Activated CD4-positive, alpha-beta T cell treated with anti-CD3 and anti-CD28 coated beads, Interleukin-2, amount 10 ng/mL, durations not matched to agents 7 days and 5 days (primary cell): ENCODE measurements at places on chromosomes 3 and 15.
A peak's percentile ranks its signal among the peaks of the same experiment; 100 is the strongest.

DNA sequence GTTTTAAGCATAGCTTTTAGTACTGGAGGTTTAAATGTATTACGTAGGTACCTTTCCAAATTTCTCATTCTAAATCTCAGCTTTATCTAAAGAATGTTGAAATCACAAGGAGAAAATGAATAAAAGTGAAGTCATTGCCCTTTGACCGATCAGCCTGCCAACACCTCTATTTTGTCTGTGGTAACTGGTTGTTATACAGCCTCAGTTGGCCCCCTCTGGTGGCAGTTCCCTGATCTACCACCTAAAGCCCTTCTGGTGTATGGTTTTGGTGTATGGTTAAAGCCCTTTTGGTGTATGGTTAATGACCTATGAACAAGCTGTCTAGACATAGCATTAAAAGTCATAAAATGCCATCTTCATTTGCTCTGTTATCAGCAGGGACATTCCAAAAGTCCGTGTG lies 378.2 kb upstream of the AZI2 start:
- DNase-seq: no peak

- DNase-seq: no peak
Measured at GRCh38 chr3:107189158-107189791, 188.0 kb upstream of the CCDC54 start.

GRCh38 chr3:142270407-142270806 lies 45.0 kb upstream of the GK5 start:
- DNase-seq: peak; percentile 59

GRCh38 chr15:88623061-88623460 lies 1.9 kb downstream of the AEN start:
- DNase-seq: no peak

DNA sequence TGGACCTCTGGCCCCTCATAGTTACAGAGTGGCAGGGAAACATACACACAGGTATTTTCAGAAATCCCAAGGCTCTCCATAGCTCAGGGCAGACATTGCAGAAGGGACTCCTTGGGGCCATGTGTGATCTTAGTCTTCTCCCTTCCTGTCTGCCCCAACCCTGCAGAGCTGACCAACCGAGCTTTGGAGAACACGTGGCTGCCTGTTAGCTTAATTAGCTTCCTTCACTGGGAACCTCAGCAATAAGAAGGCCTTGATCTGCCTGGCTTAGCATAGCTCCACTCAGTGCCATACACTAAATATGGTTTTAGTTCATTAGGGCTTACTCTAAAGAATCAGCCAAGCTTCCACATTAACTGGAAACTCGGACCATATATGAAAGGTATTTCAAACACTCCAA lies 12.3 kb downstream of the LYZL4 start:
- DNase-seq: no peak

DNA sequence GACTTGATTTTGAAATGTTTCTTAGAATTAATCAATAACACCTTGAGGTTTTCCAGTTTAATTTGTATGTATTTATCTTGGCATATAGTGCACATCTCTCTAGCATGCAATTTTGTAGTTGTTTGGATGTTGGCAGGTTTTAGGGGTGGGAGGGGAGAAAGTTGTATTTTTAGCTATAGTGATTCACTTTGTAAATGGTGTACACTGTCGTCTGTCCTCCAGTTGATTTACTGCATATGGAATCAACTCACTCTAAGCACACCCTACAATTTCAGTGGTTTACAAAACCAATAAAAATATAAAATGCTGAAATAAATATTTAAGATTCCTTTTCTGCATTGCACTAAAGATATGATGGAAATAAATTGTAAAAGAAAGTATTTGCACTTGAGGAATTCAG lies 199.1 kb downstream of the CDIN1 start:
- DNase-seq: no peak

DNA sequence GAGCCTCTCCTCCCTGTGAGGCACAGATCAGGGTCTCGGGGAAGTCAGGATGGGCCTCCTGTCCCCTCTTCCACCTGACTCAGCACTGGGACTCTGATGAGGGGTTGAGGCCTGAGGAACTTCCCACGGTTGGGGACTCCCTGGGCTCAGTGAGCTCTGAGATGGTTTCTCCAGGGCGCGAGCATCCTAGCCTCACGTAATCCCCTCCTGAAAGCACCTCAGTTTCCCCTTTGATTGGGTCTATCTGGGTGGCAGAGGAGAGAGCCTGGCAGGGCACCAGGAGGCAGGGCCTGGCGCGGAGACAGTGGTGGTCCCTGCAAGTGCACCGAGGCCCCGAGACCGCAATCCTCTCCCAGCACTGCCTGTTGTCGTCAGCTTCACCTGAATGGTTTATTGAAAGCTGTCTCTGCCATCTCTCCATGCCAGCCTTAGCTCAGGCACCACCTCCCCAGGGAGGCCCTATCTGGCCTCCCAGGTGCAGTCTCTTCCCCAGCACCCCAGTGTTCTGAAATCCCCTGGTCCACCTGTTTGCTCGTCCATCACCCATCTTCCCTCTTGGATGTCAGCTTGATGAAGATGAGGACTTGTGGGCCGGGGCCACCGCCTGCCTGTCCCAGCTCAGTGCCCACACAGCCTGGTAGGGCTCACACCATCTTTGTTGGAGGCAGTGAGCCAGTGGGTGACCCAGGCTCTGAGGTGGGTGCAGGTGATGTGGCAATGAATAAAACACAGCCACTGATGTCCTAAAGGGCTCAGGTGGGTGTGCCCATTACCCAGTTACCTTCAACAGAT lies 52.2 kb upstream of the PCSK6 start:
- no peak for DNase-seq

DNA sequence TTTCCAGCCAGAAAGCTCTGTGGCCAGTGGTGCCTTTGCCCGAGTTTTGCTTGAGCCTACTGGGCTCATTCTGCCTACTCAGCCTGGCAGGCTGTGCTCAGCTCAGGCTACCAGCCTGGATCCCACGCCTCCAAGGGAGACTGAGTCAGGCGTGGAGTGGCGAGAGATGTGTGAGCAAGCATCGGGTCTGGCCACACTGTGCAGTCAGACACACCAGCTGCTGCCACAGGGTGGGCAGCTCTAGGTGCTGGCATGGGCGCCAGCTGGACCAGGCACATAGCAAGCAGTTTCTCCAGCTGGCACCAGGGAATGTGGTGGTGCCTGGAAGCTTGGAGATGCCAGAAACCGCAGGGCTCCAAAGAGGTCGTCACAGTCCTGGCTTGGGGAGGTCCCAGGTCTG lies 498.5 kb upstream of the CNTN4 start:
- no peak for DNase-seq

DNA sequence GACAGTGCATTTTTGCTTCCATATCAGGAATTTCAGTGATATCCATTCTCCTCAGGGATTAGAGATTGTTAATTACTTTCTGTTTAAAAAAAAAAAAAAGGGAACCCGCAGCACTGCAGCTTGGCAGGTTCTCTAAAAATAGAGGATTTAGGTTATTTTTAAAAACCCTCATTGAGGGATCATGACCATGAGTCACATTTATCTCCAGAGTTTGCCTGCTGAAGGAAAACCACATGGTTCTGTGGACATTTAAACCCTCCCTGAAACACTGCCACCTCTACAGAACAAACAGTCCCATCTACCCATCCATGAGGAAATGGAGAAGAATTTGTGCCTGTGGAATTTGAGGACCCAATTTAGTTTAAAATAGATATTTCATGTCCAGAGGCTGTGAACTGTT lies 66.2 kb upstream of the UBE2E1 start:
- no peak for DNase-seq

DNA sequence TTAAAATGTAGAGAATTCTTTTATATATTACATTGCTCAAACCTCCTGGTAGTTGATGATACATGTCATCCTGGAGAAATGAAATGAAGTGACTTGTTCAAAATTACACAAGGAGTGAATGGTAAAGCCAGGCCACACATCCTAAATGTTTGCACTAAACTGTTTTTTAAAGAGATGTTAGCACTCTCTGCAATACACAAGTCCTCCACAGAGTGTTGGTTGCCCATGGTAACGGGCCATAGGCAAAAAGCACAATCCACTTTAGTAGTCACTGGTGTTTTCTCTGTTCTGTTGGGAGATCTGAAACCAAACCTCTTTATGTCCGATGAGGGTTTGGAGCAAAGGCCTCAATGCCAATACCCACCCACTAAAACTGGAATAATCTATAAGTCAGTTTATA lies 907.4 kb downstream of the NTRK3 start:
- no peak for DNase-seq

DNA sequence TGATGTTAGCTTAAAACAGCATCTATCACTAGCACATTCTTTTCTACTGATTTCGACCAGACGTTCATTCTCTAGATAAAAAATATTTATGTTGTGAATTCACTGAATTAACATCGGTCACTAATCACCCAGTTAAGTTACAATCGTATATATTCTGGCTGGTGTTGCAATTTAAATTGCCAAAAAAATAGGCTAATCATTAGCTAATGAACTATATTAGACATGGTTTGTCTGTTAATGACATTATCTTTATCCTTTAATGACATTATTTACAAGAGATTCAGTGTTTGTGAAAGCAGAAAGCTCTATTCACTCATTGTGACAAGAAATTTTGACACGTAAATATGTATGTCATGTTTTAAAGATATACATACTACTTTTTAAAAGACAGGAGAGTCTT lies 6.7 kb downstream of the GHSR start:
- DNase-seq: no peak

- DNase-seq: peak; percentile 97
Measured at GRCh38 chr15:60478566-60479360, at the start of gene ICE2. Gene ICE2, minus strand, starts transcription at chr15:60479142. Its CDS starts 1,165 bp downstream, at chr15:60477977.

DNA sequence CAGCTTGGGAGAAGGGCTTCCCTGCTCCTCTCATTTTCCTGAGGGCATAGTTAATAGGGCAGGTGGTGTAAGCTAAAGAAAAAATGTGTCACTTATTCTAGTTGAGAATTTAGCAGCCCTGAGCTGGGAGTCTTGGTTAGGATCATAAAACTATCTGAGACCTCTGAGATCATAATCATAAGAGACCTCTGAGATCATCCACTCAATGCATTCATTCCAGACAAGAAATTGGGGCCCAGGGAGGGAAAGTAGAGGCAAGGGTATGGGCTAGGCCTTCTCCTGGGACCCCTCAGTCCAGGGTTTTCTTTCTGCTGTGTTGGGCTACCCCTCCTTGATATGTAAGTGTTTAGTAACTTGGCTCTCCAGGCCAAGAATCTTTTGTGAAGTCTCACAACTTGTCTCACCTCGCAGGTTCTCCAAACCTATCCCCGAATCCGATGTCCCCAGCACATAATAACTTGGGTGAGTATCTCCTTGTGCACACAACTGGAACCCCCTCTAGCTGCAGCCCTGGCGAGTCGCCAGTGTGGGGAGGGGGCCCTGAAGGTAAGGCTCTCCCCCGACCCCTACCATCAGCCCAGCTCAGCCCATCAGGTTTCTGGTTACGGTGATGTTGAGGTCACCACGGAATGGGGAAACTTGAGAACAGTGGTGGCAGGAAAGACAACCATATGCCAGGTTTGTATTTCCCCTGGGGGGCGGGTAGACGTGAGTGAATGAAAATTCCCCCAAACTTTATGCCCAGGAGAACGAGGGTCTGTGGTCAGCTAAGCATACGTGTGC lies 84.1 kb downstream of the AAGAB start:
- DNase-seq: no peak

DNA sequence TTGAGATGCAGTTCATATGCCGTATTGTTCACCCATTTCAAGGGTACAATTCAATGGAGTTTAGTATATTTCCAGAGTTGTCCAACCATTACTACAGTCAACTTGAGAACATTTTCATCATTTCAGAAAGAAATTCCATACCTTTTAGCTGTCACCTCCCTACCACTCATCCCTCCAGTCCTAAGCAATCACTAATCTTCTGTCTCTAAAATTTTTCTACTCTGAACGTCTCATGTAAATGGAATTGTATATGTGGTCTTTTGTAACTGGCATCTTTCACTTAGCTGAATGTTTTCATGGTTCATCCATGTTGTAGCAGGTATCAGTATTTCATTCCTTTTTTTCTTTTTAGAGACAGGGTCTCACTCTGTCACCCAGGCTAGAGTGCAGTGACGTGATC lies 51.1 kb downstream of the CMTM7 start:
- DNase-seq: no peak

GRCh38 chr3:151156618-151157216 lies 46.3 kb downstream of the GPR171 start:
- peak; percentile 66 for DNase-seq

DNA sequence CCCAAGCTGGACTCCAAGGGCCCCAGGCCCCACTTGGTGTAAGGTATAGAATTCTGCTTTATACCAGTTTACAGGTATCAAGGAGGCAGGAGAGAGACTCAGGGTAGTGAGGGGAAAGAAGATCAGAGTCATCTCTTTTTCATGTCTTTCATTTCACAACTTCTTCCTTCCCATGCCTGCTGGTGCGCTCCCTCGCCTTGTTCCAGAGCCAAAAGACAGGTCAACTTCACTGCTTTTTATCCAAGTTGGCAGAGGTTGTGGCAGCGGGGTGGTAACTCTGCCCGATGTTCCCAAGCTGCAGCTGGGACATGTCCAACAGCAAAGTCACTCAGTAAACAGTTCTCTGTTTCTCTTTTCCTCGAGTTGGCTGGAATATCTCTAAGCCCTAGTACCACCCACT lies 86.3 kb upstream of the TCF12 start:
- DNase-seq: no peak

- peak; percentile 61 for DNase-seq
Measured at GRCh38 chr3:4850211-4850927, 128.9 kb upstream of the BHLHE40 start.

DNA sequence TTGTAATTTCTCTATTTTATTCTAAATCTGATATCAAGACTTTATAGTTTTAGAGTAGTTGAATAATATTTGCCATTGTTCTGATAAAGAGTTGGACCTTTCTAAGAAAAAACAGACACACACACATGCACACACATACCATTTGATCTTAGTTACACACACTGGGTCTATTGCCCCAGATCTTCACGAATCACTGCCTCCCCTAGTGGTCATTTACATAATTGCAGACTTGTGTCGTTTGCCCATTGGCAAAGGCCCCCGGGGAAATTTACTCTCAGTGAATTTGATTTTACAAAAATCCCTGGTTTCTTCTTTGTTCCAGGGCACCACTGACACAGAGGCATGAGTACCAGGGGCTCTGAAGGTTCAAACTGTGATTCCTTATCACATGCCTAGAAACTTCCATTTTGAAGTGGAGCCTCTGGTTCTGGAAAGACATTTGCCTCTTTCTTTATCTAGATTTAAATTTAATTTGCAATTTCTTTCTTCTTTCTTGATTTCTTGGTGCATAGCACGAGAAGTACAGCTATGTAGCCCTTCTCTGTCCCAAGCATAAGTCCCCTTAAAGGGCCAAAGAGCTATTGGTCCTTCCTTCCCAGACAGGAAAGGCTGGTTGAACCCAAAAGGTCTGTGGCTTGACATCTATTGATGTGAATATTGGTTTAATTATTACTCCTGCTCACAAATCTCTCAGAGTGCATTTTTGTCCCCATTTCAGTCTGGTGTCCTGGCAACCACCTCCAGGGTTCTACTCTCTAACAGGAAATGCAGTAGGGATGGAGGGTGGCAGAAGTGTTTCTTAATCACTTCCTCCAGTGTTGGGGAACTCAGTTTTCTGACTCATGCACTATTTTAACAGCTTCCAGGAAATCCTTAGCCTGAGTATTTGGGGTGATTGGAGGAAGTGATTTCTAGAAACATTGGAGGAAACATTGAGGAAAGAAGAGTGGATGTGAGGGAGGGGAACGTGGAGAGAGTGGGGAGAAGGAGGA lies 32.4 kb upstream of the SLC6A11 start:
- peak; percentile 50 for DNase-seq

- DNase-seq: no peak
Measured at GRCh38 chr3:134721214-134721613, 70.4 kb upstream of the KY start.

GRCh38 chr3:143825513-143825912 lies 22.8 kb downstream of the SLC9A9 start:
- DNase-seq: peak; percentile 52

- no peak for DNase-seq
Measured at GRCh38 chr3:42984701-42985100, 5.6 kb downstream of the GASK1A start.

- peak; percentile 44 for DNase-seq
Measured at GRCh38 chr15:43105077-43105736, 631 bp downstream of the UBR1 start.
